ENCODE measurements at places on chromosomes 2 and 18. TPM values are rescaled to one million over a fixed set of nuclear protein-coding genes. Genes with fewer than 3 reads are reported as not detected.

CNTNAP5 gene
- total RNA-seq: 66.2 TPM

CPLX4 gene
- total RNA-seq: not detected

NEU4 gene
- total RNA-seq: 0.92 TPM

UGT1A8 gene
- not detected for total RNA-seq

CABYR gene
- 19.6 TPM for total RNA-seq

TPO gene
- total RNA-seq: 0.23 TPM

SLC9A4 gene
- total RNA-seq: 0.69 TPM

EMILIN1 gene
- total RNA-seq: 6.2 TPM

METTL8 gene
- total RNA-seq: 23.5 TPM

MBOAT2 gene
- 114 TPM for total RNA-seq

ERICH2 gene
- total RNA-seq: 1.6 TPM

RTP5 gene
- 13.8 TPM for total RNA-seq

PHLPP1 gene
- total RNA-seq: 27.9 TPM

ANKRD23 gene
- 2.1 TPM for total RNA-seq

REG1B gene
- not detected for total RNA-seq

NYAP2 gene
- 16.1 TPM for total RNA-seq

ALPP gene
- total RNA-seq: not detected

OSGEPL1 gene
- total RNA-seq: 20.5 TPM

PTH2R gene
- total RNA-seq: 3.9 TPM

NLRC4 gene
- 1.4 TPM for total RNA-seq

TUBB6 gene
- total RNA-seq: 24.0 TPM

SCN7A gene
- total RNA-seq: 19.6 TPM

EN1 gene
- 1.4 TPM for total RNA-seq

PTPRN gene
- total RNA-seq: 66.9 TPM

ACTG2 gene
- total RNA-seq: 0.23 TPM
